Activated CD4-positive, alpha-beta T cell treated with anti-CD3 and anti-CD28 coated beads for 48 hours (primary cell): ENCODE measurements at places on chromosomes 1 and 21.

DNA sequence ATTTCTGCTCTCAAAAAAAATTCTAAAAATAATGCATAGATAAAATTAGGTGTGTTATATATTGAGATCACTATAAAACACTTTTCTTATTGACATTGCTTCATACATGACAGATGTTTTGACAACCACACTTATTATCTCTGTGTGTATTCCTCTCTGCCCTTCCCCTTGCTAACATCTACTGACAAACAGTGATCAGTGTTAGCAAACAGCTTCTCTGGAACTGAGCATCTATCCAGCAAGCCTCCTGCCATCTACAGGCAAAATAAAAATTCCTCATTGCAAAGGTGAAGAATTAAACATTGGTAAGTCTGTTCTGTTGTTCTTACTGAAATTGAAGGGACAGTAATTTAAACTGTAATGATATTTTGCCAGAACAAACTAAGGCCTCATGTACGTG, 2153.9 kb downstream of the NCAM2 start:
- DNase-seq, result no peak

- DNase-seq, result no peak
These were observed 37.5 kb downstream of the DISP1 start for GRCh38 chr1:222852326-222852725.

DNA sequence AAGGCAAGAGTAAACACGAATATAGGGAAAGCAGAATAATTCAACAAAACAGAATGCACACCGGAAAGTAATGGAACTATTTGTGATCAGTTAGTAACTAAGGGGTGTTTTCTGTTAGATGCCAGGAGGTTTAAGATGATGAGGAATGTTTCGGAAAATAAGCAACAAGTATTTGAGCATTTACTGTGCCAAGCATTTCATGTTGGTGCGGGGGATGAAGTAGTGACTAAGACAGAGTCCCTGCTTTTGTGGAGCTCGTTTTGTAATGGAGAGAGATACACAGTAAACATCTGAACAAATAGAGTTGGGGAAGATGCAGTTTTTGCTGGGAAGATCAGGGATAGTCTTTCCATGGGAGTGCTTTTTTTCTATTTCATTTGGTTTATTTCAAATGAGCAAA, 78.7 kb downstream of the DYRK1A start:
- no peak for DNase-seq

GRCh38 chr1:81702903-81703302, 97.8 kb upstream of the ADGRL2 start:
- no peak for DNase-seq

- no peak for DNase-seq
These were observed at the start of gene DMRTA2 for GRCh38 chr1:50422946-50423669. Gene DMRTA2, minus strand, starts transcription at chr1:50423443. Its CDS starts 1,907 bp downstream, at chr1:50421536.

GRCh38 chr1:19888112-19888511, 5.9 kb downstream of the OTUD3 start:
- DNase-seq, result no peak

- no peak for DNase-seq
These were observed 43.0 kb downstream of the NPHP4 start for GRCh38 chr1:5949085-5949760.

GRCh38 chr1:3380469-3380868, 74.0 kb upstream of the ARHGEF16 start:
- no peak for DNase-seq

DNA sequence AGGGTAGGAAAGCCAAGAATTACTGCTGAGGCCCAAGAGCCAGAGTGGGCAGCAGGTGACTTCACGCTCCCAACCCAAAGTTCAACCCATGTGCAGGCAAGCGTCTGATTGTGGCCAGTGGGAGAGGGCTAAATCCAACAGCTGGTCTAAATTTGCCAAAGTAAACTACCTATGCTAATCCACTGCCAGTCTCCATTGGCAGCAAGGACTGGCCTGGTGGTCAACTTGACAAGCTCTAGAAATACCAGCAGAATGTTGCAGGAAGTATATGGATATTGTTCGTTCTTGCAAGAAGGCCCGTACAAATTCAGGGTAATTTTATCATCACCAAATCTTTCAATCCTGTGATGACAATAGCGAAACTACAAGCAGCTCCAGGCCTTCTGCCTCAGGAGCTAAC, 1.5 kb downstream of the TMEM63A start:
- DNase-seq, result no peak

GRCh38 chr1:246537887-246538286, 28.2 kb downstream of the TFB2M start:
- DNase-seq, result no peak

DNA sequence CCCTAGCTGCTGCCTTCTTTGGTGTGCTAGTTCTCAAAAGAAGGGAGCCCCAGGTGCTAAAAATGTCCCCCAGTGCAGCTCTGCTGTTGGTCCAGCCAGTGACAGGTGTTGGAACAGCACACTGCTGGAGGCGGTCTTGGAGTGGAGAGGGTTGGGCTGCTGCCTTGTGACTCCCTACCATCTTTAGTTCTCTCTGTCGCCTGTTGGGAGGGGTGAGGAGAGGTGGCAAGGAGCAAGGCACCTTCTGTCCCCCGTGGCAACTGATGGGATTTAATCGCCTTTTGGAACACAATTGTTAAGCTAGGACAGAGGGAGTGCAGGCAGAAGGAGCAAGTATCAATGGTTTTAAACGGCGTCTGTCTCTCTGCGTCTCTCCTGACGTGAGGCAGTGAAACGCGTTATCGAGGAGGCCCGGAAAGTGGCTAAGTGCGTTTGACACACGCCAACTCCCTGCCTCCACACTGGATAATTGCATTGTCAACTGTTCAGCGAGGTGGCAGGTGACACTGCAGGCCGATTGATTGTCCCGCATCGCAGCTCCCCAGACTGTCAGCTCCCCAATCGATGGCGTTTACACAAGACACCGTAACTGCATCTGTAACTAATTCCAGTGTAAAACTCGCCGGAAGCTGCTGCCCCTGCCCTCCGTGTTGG, 34.0 kb downstream of the TMEM53 start:
- DNase-seq, result no peak

DNA sequence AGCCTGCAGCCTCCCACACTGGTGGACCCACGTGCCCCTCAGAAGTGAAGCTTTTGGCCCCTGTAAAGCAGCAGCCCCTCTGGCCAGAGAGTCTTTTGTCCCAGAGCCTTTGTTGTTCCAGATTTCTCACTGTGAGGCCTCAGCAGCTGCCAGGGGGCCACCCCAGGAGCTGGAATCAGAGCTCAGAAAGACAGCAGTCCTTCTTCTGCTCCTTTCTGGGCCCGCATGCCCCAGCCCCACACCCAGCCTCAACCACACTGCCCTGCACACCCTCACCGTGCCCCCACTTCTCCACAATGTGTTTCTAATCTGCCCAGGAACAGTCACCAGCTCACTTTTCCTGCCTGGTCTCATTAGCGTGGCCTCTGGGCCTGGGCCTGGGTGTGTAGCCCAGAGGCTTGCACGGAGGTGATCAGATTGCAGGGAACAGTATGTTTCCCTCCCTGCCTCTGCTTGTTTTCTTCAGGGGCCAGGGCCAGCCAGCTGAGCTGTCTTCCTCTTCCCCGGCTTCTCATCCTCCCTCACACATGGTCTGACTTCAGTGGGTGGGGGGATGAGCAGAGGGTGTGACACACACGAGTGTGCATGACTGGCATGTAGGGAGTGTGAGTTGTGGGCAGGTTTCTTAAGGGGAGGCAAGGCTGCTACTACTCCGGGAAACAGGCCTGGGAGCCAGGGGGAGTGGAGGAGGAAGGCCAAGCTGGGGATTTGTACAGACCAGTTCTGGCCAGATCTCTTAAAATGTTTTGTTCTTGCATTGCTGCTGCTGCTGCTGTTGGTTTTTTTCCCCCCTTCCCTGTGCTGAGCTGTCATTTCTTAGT, 82.5 kb upstream of the ZNF648 start:
- DNase-seq, result no peak

GRCh38 chr1:30089024-30089430, 634.4 kb downstream of the MATN1 start:
- no peak for DNase-seq

- no peak for DNase-seq
These were observed 271.3 kb upstream of the RGS18 start for GRCh38 chr1:191886977-191887376.

GRCh38 chr21:44724926-44725325, 13.6 kb upstream of the TSPEAR start:
- no peak for DNase-seq

DNA sequence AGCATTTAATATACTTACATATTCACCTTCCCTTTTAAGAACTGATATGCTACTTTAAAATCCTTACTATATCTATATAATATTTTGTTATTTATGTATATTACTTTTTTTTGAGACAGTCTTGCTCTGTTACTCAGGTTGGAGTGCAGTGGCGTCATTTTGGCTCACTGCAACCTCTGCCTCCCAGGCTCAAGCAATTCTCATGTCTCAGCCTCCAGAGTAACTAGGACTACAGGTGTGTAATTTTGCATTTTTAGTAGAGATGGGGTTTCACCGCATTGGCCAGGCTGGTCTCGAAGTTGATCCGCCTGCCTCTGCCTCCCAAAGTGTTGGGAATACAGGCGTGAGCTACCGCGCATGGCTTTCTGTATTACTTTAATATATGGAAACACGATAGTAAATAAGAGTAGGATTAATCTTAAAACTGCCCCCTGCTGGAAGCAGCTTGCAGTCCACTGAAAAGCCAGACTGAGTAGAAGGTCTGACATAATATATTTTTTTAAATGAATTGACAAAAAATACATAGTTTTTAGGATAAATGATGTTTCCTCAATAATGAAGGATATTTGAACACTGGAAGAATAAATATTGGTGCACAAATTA, 24.4 kb downstream of the RCAN3 start:
- DNase-seq, result peak; percentile 68

GRCh38 chr1:183632114-183632513, 3.5 kb downstream of the ARPC5 start:
- DNase-seq, result no peak

DNA sequence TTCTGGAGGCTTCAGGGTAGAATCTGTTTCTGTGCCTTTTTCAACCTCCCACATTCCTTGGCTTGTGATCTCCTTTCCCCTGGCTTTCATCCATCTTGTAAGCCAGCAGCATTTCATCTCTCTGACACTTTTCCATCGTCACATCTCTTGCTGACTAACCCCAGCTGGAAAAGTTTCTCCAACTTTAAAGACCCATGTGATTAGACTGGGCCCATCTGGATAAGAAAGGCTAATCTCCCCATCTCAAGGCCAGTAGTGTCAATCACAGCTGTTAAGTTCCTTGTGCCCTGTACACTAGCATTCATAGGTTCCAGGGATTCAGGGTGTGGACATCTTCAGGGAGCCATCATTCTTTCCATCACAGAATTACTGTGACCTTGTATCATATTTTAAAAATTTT, 452.1 kb downstream of the TTLL7 start:
- no peak for DNase-seq

DNA sequence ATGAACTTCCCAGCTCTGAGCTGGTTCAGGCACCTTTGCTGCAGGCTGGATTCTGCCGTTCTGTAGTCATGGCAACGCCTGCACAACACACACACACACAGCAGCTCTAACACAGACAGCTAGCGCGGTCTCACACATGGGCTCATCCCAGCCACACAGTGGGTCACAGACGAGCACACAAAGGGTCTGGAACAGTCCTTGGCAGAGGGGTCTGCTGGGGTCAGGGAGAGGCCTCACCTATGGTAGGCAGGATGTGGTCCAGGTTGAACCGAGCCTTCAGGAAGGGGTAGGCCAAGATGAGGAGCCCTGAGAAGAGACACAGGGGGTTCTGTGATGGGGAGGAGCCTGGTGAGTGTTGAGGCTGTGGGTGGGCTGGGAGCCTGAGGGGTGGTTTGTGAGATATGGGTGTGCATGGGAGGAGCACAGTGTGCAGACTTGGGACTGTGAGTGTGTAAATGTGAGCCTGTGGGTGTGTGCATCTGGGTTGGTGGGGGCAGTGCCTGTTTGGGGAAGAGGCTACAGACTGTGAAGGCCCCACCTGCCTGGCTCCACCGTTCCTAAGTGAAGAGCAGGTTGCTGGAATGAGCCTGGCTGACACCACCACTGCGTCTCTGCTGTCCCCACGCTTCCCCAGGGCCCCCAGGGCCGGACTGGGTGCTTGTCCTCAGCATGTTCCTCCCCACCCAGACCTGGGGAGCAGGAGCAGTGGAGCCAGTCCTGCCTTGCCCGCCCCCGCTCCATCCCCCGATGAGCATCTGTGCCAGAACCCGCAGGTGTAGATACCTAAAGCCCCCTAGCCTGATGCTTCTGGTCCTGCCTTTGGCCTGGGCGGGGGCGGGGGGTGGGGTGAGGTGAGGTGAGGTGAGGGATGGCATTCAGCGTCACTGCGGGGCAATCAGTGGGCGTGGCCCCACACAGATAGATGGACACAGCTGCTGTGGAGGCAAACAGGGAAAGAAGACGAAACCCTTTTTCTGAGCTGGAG, 1.5 kb downstream of the KNCN start:
- DNase-seq, result no peak

GRCh38 chr21:15414057-15414456, 315.7 kb upstream of the USP25 start:
- DNase-seq, result no peak

- no peak for DNase-seq
These were observed 3.3 kb downstream of the HYI start for GRCh38 chr1:43450251-43450941.

DNA sequence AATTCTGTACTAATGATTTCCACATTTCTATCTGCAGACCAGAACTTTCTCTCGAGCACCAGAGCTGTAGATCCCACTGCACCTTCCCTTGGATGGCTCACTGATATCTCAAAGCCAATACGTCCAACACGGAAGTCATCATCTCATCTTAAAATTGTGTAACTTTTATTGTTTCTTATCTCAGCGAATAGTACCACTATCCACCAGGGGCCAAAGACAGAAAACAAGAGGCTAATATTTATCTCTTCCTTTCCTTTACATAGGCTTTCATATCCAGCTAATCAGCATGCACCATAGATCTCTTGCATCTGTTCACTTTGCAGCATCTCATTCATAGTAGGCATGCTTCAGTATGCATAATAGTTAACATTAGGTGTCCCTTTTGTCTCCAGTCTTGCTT, 303.6 kb downstream of the PTPRC start:
- no peak for DNase-seq

DNA sequence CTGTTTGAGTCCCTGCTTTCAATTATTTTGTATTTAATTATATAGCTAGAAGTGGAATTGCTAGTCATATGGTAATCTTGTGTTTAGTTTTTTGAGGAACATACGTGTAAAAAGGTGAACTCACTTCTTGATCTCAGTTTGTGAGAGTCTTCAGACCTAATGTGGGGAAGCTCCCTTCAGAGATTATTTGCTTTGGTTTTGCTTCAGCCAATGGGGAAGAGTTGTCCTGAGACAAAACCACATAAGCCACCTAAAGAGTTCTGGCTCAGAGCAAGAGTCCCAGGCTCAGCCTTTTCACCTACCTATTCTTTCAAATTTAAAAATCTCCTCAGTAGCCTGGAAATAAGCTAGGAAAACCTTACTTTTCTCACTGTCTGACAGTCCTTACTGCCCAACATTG, 138.4 kb downstream of the UCK2 start:
- DNase-seq, result no peak

GRCh38 chr1:16172964-16173446, 17.1 kb upstream of the EPHA2 start:
- no peak for DNase-seq

GRCh38 chr21:14716761-14717396, 170.8 kb upstream of the SAMSN1 start:
- no peak for DNase-seq
